ENCODE measurements at places on chromosomes 3 and 15.

DNA sequence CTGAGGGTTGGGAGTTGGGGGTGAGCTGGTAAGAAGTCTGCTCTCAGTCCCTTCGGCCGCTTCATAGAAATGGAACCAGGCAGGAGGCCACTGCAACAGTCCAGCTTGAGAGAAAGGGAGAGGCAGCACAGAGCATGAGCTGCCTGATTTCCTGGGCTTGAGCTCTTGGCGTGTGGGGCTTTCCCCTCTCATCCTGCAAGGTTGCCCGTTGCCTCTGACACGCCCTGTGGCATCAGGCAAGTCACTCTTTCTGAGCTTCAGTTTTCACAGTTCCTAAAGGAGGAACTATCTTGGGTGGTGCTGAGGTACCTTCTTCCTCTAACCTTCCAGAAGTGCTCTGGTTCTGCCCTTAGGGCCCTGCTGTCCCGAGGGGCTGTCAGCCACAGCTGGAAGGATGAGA lies 4.9 kb downstream of the MESP2 start:
- peak; percentile 64 for DNase-seq

- DNase-seq, result peak; percentile 37
Observed at GRCh38 chr3:57918123-57918837, 89.9 kb upstream of the FLNB start.

DNA sequence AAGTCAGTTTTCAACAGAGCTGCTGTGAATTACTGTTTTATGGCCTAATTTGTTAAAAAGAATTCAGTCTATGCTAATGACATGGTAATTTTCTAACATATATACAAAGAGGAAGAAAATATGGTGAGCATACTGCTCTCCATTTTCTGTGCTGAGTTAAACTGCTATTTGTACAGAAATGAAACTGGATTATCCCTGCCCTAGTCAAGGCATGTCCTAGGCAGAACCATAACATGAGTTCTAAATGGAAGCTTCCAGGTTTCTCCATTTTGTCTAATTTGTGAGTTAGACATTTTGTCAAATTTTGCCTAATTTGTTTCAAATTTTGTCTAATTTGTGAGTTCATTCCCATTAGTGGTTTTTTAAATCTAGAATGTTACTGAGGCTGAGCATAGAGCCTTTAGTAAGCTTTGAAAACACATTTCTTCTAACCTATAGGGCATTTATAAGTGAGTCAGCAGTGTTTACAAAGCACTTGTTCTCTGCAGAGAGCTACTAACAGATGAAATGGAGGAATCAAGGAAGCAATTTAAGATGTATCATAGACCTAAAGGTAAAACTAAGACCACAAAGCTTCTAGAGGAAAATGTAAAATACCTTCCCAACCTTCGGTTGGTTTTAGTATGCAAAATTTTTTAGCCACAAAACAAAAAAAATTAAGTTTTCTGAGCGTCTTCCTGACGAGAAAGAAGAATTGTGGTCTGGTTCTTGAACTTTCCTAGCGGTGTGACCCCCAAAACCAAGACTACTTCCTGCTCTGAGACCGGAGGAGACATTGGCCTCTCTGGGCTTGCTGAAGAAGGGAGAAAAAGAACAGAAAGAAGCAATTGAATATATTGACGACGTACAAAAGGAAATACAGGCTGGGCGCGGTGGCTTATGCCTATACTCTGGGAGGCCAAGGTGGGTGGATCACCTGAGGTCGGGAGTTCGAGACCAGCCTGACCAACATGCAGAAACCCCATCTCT lies 9.8 kb downstream of the P2RY14 start:
- DNase-seq, result no peak

GRCh38 chr3:60555686-60556354 lies 695.4 kb downstream of the FHIT start:
- peak; percentile 97 for DNase-seq

DNA sequence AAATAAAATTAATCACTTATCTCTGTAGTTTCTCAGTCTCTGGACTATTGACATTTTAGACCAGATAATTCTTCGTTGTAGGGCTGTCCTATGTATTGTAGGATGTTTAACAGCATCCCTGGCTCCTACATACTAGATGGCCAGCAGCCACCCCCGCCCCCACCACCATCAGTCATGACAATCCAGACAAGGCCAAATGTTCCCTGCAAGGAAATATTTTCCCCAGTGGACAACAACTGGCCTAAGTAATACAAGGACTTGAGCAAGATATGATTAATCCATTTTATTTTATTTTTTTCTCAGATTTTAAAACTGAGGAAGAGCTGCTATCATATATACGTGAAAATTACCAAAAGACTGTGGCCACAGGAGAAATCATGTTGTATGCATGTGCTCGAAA lies 23.8 kb downstream of the TICRR start:
- no peak for DNase-seq

GRCh38 chr3:43755516-43756200 lies 64.9 kb downstream of the ABHD5 start:
- DNase-seq, result no peak

- no peak for DNase-seq
Observed at GRCh38 chr3:32743934-32744333, 58.9 kb downstream of the CNOT10 start.

DNA sequence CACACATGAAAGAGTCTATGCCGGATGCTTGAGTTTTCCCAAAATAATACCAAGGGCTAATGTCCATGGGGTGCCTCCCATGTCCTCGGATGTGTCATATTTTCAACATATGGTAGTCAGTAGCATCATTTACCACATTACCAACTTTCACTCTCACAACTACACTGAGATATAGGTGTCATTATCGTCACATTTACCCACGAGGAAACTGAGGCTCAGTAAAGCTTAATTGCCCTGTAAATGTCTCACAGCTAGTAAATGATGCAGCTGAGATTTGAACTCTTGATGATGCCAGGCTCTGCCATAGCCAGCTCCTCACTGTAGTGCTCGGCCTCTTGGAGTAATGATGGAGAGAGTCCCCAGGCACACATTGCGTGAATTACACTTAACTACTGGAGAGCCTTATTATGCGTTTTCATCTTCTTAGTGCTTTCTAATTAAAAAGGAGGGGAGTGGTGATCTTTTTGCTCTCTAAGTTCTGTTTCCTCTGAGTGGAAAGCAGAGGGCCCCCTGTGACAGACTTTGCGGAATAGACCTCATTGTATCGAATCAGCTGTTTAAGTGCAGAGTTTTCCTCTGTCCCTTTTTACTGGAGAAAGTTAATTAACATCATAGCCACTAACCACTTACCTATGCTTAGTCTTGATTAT lies 142.0 kb upstream of the SLCO3A1 start:
- no peak for DNase-seq

DNA sequence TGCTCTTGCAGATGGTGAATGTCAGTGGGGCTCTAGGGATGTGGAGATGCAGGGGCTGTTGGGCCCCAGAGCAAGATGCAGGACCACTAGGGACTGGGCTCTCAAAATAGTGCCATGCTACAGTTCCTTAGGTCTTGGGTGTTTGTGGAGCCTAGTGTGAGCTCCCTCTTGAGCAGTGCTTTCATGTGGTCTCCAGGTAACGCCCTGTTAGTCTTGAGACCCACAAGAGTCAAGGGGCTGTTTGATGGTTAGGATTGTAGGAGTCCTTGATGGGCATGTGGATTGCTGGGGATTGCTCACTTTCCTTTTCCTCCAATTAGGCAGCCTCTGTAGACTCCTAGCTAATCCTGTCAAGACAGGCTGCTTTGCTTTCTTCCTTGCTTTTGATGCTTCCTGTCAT lies 56.0 kb downstream of the CCDC66 start:
- no peak for DNase-seq

GRCh38 chr3:148756311-148756710 lies 58.6 kb downstream of the AGTR1 start:
- no peak for DNase-seq

- peak; percentile 48 for DNase-seq
Observed at GRCh38 chr3:177820683-177821316, 623.5 kb upstream of the TBL1XR1 start.

DNA sequence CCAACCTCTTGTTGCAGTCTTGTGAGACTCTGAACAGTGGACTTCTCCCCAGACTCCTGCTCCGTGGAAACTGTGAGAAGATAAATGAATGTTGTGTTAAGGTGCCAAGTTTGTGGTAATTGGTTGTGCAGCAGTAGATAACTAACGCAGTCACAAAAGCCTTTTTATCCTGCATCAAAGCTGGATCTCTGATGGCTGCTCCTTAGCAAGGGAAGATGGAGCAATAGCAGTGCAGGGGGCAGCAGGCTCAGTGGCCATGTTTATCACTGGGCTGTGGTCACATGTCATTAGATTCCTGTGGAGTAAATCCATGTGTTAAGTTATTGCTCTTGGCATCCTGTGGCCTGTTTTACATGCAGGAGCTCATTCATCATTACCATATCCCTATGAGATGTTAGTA lies 13.5 kb downstream of the CMTM7 start:
- DNase-seq, result no peak

- DNase-seq, result peak; percentile 14
Observed at GRCh38 chr15:99614749-99615288, 49.0 kb downstream of the MEF2A start.

DNA sequence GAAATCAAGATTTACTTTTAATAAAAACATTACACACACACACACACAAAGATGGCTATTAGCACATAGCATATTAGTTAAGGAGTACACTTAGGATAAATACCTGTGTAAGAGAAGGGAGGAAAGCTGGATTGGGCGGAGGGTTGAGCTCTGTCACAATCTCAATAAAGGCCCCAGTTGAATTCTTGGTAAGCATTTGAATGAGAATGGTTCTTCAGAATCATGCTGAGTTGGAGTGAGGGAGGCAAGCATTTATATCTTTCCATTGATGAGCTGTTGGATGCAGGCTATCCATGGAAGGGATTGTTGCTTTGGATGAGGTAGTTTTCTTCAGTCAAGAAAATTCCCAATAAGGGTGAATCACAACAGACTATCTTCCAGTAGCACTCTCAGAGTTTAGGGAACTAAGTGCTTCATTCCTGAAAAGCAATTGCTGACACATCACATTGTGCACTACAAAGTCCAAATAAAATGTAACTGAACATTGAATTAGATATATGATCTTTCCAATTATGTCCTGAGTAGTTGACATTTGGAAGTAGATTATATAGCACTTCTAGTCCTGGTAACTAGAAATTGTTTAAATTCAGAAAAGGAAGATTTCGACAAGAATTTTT lies 95.7 kb downstream of the SUCNR1 start:
- DNase-seq, result peak; percentile 2

DNA sequence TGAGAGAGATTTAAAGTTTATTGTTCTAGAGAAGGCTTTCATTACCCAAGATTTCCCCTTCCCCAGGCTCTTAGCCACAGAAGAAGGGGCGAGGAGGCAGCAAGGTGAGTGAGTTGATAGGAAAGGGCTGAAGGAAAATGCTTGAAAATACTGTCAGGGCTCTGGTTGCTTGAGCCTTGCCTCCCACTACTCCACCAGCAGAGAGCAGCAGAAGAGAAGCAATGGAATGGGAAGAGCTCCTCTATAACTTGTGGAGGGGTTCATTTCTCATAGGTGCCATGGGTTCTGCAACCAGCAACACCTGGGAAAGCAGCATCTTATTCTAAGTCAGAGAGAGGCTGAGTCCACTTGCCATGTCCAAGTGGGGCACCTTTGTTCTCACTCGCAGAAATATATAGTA lies 184.0 kb upstream of the CNTN6 start:
- DNase-seq, result peak; percentile 61

DNA sequence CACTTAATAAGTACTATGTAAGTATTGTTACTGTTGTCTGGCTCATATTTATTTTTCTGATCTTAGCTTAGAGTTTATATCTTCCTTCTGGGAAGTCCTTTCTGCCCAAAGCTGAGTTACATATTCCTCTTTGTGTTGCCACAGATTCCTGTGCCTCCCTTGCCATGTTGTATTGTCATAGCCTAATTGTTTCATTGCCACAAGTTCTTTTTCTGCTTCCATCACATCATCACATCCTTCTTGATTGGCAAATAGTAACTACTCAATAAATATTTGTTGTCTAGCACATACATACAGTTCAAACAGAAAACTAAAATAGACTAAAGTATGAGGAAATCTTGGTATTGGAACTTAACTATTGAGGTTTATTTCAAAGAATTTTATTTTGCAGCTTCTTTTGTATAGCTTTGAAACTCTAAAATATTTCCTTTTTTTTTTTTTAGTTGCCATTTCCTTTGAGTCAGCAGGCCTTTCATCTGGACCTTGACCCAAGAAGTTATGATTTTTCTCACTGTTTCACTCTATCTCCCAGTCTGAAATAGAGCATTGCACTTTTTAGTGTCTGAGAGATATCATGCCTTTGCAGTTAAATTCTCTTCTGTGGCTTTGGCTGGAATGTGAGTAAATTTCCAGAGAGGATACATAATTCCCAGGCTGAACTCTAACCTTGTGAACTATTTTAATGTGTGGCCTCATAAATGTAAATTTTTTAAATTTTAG lies 98.2 kb downstream of the ZNF609 start:
- no peak for DNase-seq

GRCh38 chr3:65485826-65486469 lies 552.8 kb downstream of the MAGI1 start:
- DNase-seq, result no peak

DNA sequence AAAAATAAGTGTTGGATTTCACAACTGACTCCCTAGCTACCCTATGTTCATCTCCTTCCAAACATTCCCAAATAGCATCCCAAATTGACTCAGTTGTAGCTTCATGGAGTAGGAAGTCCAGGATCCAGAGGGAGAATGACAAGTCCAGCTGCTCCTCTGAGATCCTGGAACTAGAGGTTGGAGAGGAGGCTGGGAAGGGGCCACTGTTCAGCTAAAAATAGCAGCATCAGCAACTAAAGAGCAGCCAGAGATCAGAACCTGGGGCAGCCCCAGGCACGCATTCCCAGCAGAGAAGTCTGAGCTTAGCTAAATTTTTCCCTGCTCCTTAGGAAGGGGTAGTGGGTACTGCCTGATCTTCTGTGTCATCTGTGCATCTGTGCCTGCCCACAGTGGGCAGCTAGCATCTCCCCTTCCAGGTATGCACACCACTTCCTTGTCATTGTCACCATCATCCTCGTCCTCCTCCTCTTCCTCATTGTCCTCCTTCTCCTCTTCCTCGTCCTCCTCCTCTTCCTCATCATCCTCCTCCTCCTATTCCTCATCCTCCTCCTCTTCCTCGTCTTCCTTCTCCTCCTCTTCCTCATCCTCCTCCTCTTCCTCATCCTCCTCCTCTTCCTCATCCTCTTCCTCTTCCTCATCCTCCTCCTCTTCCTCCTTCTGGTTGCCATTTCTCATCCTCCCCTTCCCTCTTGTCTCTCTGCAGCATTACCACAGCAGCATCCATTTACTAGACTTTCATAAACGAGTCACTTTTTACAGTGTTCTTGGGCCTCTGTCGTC lies 152.3 kb upstream of the ROPN1 start:
- no peak for DNase-seq

DNA sequence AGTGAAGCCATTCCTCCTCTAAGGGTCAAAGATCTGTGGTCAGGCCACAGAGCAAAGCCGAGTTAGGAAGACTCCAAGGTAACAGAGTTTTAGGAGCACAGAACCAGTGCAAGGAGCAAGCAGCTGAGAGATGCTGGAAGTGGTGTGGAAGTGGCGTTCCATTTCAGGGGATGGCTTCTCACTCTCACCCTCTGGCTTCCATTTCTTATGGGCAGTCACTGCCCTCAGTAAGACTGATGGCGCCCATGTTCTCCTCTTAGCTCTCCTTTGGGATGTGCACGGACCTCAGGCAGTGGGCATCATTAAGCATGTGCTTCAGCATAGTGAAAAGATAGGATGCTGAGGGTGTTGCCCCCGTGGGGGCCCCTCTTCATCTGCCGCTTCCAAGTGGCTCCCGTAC lies 90.3 kb downstream of the ASB7 start:
- DNase-seq, result no peak
